Natural killer cell treated with Interleukin-12 subunit alpha and Interleukin-12 subunit beta and Interleukin-15 and Interleukin-18, amount 100 ng/mL, for 72 hours (primary cell): ENCODE measurements at places on chromosomes 11 and 22. TPM values are rescaled to one million over a fixed set of nuclear protein-coding genes. Genes with fewer than 3 reads are reported as not detected.

Gene ROBO4
- total RNA-seq = not detected

DNA sequence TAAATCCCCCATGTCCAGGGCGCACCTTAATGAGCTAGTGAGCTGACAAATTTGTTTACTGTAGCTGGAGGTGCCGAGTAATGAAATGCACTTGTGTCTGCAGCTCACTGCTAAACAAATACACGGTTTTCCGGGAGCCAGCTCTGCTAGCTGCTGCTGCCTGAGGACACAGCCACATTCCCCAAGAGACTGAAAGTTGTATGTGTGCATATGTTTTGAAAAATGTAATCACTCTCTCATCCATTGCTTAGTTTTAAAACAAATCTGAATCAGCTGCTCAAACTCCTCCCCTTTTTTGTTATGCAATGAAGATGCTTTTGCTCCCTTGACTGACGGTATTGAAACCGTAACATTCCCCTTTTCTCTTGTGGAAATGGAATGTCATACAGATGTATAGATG lies 62.4 kb upstream of the NNMT start:
- H3K27ac ChIP-seq = peak overlapping the region; percentile 63
- no peak overlapping the region for H3K4me3 ChIP-seq
- H3K27me3 ChIP-seq = no peaks in the 10 kb centered on the region
- no peak for DNase-seq
- peaks cover 3% of the 10 kb centered on the region for H3K4me1 ChIP-seq

Gene OR4C46
- not detected for total RNA-seq

Gene TKFC
- 38.9 TPM for total RNA-seq

Gene TCN1
- not detected for total RNA-seq

GRCh38 chr11:67045314-67045713 lies 11.3 kb upstream of the RHOD start:
- no peak overlapping the region for H3K27ac ChIP-seq
- no peaks in the 10 kb centered on the region for H3K36me3 ChIP-seq
- H3K27me3 ChIP-seq = peaks cover 9% of the 10 kb centered on the region
- DNase-seq = no peak

GRCh38 chr11:126061707-126062678 lies 673 bp downstream of the CDON start:
- H3K27me3 ChIP-seq = peaks cover 25% of the 10 kb centered on the region
- peak overlapping the region; percentile 57 for H3K27ac ChIP-seq
- peak; percentile 64 for DNase-seq
- peak overlapping the region; percentile 84 for H3K4me3 ChIP-seq
- H3K4me1 ChIP-seq = peaks cover 5% of the 10 kb centered on the region
- no peaks in the 10 kb centered on the region for H3K36me3 ChIP-seq

DNA sequence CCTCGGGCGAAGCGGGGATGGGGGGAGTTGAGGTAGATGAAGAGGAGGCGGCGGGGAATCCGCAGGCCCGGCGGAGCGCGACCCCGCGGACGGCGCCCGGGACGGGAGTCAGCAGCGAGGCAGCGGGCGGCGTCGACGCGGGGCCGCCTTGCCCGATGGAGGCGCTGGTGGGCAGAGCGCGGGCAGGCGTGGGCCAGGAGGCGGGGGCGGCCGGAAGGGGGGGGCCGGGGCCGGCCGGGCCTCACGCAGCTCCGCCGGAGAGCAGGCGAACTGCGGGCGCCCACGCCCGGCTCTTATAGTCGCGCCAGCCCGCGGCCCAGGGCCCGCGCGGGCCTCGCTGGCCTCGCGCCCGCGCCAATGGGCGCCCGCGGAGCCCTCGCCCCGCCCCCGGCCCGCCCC lies at the start of gene IGF2:
TSS of gene IGF2 (minus strand) at position 267 of the 399 bp plus-strand sequence. CDS start 3,866 bp downstream, outside the sequence.
- no peaks in the 10 kb centered on the region for H3K36me3 ChIP-seq
- H3K4me1 ChIP-seq = peaks cover 19% of the 10 kb centered on the region
- no peak for DNase-seq
- H3K27me3 ChIP-seq = peaks cover 44% of the 10 kb centered on the region
- no peak within 1 kb of the TSS for H3K27ac ChIP-seq

GRCh38 chr11:111299101-111300026 lies 1.0 kb downstream of the POU2AF3 start:
- H3K4me3 ChIP-seq = no peak overlapping the region
- no peaks in the 10 kb centered on the region for H3K4me1 ChIP-seq
- H3K27ac ChIP-seq = no peak overlapping the region
- no peaks in the 10 kb centered on the region for H3K36me3 ChIP-seq
- peaks cover 27% of the 10 kb centered on the region for H3K27me3 ChIP-seq
- DNase-seq = no peak
